ENCODE measurements at places on chromosomes 2 and 18. TPM values are rescaled to one million over a fixed set of nuclear protein-coding genes. Genes with fewer than 3 reads are reported as not detected.
A peak's percentile ranks its signal among the peaks of the same experiment; 100 is the strongest.

Gene THSD7B
- polyA plus RNA-seq: not detected

Gene IL18RAP
- polyA plus RNA-seq: 1.7 TPM

Gene PROC
- 5.0 TPM for polyA plus RNA-seq

Gene MAL
- 67.2 TPM for polyA plus RNA-seq

Gene CNRIP1
- 8.3 TPM for polyA plus RNA-seq

Gene SPP2
- not detected for polyA plus RNA-seq

Gene CDKL4
- not detected for polyA plus RNA-seq

Gene SLC14A1
- 0.20 TPM for polyA plus RNA-seq

Gene ST6GAL2
- polyA plus RNA-seq: 0.68 TPM

Gene RNF25
- 24.1 TPM for polyA plus RNA-seq

GRCh38 chr2:28047681-28048080 is 157.2 kb downstream of the BABAM2 start:
- no peak overlapping the region for H3K27ac ChIP-seq
- H3K36me3 ChIP-seq: no peaks in the 10 kb centered on the region
- H3K4me1 ChIP-seq: no peaks in the 10 kb centered on the region
- no peak overlapping the region for H3K4me3 ChIP-seq

- no peak overlapping the region for H3K27ac ChIP-seq
- no peaks in the 10 kb centered on the region for H3K36me3 ChIP-seq
- no peak for DNase-seq
- H3K27me3 ChIP-seq: no peaks in the 10 kb centered on the region
Measured at GRCh38 chr2:201448061-201448460, 3.2 kb downstream of the TRAK2 start.

DNA sequence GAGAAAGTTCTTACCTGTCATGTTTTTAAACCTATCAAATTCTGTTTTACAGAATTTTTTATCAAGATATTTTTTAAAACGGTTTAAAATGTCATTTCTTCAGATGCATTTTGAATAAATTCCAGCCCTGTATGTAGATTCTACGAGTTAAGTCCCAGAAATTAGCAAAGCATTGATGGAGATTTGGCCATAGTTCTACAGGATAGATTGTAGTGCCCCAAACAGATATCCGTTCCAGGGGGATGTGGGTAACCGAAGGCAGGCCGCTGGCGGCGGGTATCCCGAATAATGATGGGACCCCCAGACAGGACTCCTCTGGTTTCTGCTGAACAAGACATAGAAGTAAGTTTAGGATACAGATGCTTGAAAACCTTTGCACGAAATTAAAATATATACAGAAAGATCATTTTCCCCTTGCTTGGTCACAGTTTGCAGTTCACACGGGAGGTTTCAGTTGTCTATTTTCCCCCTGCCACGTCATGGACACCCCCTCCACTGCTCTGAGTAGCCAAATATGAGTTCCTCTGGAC is 755 bp downstream of the NOL4 start:
- peaks cover 39% of the 10 kb centered on the region for H3K4me1 ChIP-seq
- H3K27ac ChIP-seq: no peak overlapping the region
- peaks cover 46% of the 10 kb centered on the region for H3K27me3 ChIP-seq
- DNase-seq: no peak

DNA sequence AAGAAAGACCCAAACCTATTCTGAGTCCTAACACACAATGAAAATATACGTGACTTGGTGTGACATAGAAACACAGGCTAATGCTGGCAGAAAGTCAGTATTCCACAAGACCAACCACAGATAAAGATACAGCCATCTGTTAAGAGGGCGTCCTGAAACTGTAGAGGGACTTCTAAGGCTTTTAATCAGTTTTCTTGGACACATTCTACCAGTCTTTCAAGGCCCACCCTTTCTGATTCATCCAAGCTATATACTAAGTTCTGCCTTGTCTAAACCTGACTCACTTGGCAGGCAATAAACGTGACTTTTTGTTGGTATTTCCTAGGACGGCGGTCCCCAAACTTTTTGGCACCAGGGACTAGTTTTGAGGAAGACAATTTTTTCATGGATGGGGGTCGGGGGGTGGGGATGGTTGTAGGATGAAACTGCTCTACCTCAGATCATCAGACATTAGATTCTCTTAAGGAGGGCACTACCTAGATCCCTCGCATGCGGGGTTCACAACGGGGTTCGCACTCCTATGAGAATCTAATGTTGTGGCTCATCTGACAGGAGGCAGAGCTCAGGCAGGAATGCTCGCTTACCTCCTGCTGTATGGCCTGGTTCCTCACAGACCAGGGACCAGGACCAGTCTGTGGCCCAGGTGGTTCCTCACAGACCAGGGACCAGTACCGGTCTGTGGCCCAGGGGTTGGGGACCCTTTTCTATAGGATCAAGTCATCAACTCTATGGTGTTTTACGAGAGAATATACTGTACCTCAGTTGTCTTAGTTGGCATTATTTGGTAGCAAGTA is 61.4 kb downstream of the SP3 start:
- no peak overlapping the region for H3K27ac ChIP-seq
- peaks cover 49% of the 10 kb centered on the region for H3K36me3 ChIP-seq
- no peak overlapping the region for H3K4me3 ChIP-seq
- H3K27me3 ChIP-seq: no peaks in the 10 kb centered on the region
- DNase-seq: no peak
- no peaks in the 10 kb centered on the region for H3K4me1 ChIP-seq

GRCh38 chr2:227020416-227020815 is 143.6 kb downstream of the COL4A4 start:
- H3K27ac ChIP-seq: no peak overlapping the region
- H3K4me3 ChIP-seq: no peak overlapping the region
- no peaks in the 10 kb centered on the region for H3K4me1 ChIP-seq
- no peaks in the 10 kb centered on the region for H3K27me3 ChIP-seq
- no peak for DNase-seq

DNA sequence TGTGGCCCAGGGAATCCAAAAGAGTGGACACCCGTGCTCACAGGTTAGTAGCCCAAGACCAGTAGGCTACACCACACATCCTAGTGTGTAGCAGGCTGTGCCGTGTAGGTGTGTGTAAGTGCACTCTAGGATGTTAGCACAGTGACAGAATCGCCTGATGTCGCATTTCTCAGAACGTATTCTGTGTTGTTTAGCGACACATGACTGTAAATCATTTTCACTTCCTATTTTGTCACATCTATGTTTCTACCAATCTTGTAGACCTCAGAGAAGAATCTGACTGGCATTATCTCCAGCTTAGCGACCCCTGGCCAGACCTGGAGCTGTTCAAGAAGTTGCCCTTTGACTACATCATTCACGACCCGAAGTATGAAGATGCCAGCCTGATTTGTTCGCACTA is 45.1 kb downstream of the NTSR2 start:
- H3K27ac ChIP-seq: no peak overlapping the region
- no peak overlapping the region for H3K4me3 ChIP-seq
- no peaks in the 10 kb centered on the region for H3K27me3 ChIP-seq
- no peak for DNase-seq
- H3K36me3 ChIP-seq: no peaks in the 10 kb centered on the region
- no peaks in the 10 kb centered on the region for H3K4me1 ChIP-seq

- H3K27ac ChIP-seq: no peak overlapping the region
- H3K4me3 ChIP-seq: no peak overlapping the region
- H3K4me1 ChIP-seq: peaks cover 13% of the 10 kb centered on the region
- H3K27me3 ChIP-seq: peaks cover 10% of the 10 kb centered on the region
- peak; percentile 10 for DNase-seq
Measured at GRCh38 chr2:58432491-58433170, 191.5 kb upstream of the FANCL start.

- H3K27me3 ChIP-seq: no peaks in the 10 kb centered on the region
- H3K4me1 ChIP-seq: no peaks in the 10 kb centered on the region
- H3K36me3 ChIP-seq: peaks cover 98% of the 10 kb centered on the region
- DNase-seq: no peak
- no peak overlapping the region for H3K4me3 ChIP-seq
Measured at GRCh38 chr2:241091201-241091600, 10.9 kb downstream of the MTERF4 start.

- H3K27me3 ChIP-seq: no peaks in the 10 kb centered on the region
- no peak for DNase-seq
- no peak overlapping the region for H3K4me3 ChIP-seq
- no peaks in the 10 kb centered on the region for H3K36me3 ChIP-seq
Measured at GRCh38 chr2:28487258-28487657, 8.6 kb upstream of the PLB1 start.

DNA sequence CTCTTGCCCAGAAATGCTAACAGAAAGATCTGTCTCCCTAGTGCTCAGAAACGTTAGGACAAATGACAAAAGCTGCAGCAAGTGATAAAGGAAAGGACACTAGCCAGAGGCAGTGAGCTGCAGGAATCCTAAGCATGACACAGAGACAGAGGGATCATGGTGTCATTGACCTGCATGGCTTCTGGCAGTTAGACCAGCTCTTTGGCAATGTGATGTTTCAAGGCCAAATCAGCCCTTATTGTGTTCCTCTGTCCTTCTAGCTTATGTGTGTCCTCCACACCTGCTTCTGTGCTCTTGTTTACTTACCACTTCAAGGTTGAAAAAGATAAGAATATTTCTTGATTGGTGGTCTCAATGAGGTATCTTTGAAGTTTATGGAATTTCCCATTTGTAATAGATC is 120.8 kb downstream of the RHBDD1 start:
- H3K27ac ChIP-seq: no peak overlapping the region
- DNase-seq: no peak
- H3K27me3 ChIP-seq: no peaks in the 10 kb centered on the region
- no peaks in the 10 kb centered on the region for H3K4me1 ChIP-seq
- H3K4me3 ChIP-seq: no peak overlapping the region
- no peaks in the 10 kb centered on the region for H3K36me3 ChIP-seq

- H3K4me1 ChIP-seq: no peaks in the 10 kb centered on the region
- DNase-seq: no peak
- H3K27ac ChIP-seq: no peak overlapping the region
- no peak overlapping the region for H3K4me3 ChIP-seq
Measured at GRCh38 chr2:164558450-164558849, 62.8 kb downstream of the GRB14 start.

- H3K36me3 ChIP-seq: peaks cover 30% of the 10 kb centered on the region
- H3K27ac ChIP-seq: no peak overlapping the region
- H3K4me3 ChIP-seq: no peak overlapping the region
- H3K27me3 ChIP-seq: no peaks in the 10 kb centered on the region
Measured at GRCh38 chr2:200869014-200869413, 4.6 kb upstream of the CLK1 start.

DNA sequence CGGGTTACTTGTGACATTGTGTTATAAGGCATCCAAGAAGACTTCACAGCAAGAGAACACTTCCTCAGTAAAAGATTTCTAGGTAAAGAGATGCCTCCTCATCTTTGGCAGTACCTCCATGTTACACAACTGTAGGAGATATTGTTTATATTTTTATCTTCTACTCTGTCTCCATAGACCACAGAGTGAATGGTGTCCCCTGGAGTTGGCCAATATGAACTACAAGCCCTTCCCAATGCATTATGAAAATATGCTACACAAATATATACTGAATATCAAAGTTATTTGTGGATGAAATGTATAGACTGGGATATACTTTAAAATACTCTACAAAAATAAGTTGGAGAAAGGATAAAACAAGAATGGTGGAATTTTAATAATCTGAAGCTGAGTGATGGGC is 46.7 kb downstream of the MBOAT2 start:
- no peak overlapping the region for H3K4me3 ChIP-seq
- H3K27ac ChIP-seq: no peak overlapping the region
- no peaks in the 10 kb centered on the region for H3K27me3 ChIP-seq
- H3K36me3 ChIP-seq: no peaks in the 10 kb centered on the region

DNA sequence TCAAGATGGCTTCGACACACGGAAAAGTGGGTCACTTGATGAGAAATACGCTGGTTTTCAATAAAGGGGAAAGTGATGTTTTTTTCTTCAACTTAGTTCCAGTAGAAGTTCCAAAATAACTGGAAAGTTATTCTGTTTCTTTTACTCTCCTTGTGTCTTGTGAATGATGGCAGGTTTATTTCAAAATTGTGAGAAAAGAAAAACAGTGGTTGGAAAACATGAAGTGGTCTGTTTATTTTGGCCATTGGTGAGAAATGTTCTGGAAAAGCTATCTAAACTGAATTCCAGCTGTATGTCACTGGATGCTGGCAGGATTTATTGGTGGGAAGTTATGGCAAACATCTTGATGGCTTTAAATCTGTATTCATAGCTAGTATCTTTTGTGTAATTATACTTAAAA is 484.1 kb downstream of the DCC start:
- H3K4me1 ChIP-seq: no peaks in the 10 kb centered on the region
- DNase-seq: no peak
- H3K27me3 ChIP-seq: no peaks in the 10 kb centered on the region
- H3K27ac ChIP-seq: no peak overlapping the region

- H3K36me3 ChIP-seq: peaks cover 9% of the 10 kb centered on the region
- H3K4me3 ChIP-seq: no peak overlapping the region
- H3K4me1 ChIP-seq: peaks cover 40% of the 10 kb centered on the region
Measured at GRCh38 chr2:233430081-233430480, 75.8 kb downstream of the DGKD start.

DNA sequence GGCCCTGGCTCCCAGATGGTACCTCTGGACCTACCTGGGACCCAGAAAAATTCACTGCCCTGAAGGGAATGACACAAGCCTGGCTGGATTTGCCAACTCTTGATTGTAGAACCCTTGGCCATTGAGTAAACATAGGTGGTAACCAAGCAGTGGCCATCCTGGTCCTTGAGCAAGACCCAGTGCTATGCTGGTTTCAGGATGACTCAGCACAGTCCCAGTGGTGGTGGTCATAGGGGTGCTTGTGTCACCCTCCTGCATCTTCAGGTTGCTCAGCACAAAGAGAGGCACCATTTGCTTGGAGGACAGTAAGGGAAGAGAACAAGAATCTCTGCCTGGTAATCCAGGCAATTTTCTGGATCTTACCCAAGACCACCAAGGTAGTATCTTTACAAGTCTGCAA is 52.9 kb downstream of the UPP2 start:
- no peak overlapping the region for H3K4me3 ChIP-seq
- H3K4me1 ChIP-seq: no peaks in the 10 kb centered on the region
- H3K36me3 ChIP-seq: no peaks in the 10 kb centered on the region
- no peak overlapping the region for H3K27ac ChIP-seq
- DNase-seq: no peak

DNA sequence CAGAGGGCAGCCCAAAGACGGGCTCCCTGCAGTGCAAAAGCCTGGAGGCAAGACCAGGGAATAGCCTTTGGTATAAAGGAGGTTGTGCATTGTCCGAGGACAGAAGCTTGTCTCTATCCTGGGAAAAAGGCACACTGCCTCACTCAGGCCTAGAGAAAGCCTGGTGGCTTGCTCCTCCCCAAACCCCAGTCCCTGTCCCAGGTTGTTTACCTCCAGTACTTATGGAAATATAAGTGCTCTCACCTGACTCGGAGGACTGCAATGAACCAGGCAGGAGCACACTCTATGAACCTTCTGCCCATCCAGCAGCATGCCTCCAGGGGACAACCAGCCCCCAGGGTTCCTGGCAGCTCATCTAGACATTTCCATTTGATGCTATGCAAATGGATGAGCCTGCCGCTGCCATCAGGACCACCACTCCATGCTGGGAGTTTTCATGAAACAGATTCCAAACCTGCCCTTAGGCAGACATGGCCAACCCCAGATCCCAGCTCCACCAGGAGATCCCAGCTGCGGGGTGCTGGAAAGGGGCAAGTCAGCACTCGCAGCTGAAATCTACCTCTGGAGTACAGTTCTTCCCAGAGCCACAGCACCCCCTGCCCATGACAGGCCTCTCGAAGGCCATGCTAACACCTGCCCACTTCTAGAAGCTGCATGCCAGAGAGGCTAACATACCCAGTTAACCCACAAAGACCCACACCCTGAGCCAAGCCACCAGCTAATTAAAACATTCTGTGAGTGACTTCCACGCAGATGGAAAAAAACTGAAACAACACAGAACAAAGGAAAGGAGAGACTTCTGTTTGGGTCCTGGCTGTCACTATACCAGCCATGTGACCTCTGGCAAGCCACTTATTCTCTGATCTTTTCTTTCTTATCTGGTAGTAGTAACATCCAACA is 101.7 kb downstream of the TTC32 start:
- no peak overlapping the region for H3K4me3 ChIP-seq
- peak overlapping the region; percentile 37 for H3K27ac ChIP-seq
- peaks cover 18% of the 10 kb centered on the region for H3K4me1 ChIP-seq
- DNase-seq: no peak
